CD4-positive, alpha-beta memory T cell (primary cell): ENCODE measurements at places on chromosomes 11 and 22.

DNA sequence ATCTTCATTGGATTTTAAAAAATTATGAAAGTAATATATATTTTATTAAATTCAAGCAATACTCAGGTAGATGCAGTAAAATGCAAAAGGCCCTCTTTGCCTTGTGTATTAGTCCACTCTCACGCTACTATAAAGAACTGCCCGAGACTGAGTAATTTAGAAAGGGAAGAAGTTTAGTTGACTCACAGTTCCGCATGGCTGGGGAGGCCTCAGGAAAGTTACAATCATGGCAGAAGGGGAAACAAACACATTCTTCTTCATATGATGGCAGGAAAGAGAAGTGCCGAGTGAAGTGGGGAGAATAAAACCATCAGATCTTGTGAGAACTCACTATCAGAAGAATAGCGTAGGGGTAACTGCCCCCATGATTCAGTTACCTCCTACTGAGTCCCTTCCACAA is 130.8 kb downstream of the HIPK3 start:
- no peak for DNase-seq

DNA sequence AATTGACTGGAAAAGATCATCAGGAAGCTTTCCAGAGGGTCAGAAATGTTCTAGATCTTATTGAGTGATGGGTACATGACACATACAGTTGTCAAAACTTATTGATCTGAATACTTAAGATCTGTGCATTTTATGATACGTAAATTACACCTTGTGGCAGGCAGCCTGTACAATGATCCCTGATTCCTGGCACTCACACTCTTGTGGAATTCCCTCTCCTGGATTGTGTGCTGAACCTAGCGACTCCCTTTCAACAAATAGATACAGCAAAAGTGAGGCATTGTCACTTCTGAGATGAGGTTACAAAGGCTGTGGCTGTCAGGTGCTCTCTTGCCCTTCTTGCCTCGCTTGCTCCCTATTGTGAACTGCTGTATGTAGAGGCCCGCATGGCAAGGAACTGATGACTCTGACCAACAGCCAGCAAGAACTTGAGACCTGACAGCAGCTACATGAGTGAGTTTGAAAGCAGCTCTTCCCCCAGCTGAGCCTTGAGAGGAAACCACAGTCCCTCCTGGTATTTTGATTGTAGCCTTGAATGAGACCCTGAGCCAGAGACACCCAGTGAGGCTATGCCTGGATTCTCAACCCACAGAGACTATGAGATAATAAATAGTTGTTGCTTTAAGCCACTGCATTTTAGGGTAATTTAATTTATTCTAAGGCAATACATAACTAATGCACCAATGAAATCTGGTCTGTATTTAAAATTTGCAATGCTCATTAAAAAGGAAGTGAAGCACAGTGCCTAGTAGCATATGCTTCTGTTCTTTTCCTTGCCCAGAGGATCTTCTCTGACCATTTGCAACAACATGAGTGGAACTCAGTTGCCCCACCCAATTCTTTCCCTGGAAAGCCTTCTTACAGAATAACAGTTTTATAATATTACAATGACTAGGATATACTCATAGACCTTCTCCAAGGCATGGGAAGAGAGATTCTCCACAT is 60.5 kb upstream of the IZUMO1R start:
- no peak for DNase-seq

DNA sequence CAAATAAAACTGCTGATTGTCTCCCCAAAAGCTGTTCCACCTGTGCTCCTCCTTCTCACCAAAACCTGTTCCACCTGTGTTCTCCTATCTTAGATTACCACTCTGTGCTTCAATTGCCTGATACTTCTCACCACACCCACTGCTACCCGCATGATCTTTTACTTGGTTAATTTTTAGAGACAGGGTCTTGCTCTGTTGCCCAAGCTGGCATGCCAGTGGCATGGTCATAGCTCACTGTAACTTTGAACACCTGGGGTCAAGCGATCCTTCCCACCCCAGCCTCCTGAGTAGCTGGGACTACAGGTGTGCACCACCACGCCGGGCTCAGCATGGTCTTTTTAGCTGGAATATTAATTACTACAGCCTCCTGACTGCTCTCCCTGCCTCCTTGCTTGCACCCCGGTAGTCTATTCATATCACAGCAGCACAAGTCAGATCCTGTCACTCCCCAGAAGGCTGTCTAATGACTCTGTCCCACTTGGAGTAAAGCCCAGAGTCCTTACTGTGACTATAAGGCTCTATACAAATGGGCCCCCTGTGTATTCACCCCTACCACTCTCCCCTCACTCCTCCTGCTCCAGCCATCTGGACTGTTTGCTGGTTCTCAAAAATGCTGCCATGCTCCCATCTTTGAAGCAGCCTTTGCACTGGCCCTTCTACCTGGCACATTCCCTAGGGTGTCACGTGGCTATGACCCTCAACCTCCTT is 3.5 kb downstream of the C11orf91 start:
- DNase-seq, result no peak

DNA sequence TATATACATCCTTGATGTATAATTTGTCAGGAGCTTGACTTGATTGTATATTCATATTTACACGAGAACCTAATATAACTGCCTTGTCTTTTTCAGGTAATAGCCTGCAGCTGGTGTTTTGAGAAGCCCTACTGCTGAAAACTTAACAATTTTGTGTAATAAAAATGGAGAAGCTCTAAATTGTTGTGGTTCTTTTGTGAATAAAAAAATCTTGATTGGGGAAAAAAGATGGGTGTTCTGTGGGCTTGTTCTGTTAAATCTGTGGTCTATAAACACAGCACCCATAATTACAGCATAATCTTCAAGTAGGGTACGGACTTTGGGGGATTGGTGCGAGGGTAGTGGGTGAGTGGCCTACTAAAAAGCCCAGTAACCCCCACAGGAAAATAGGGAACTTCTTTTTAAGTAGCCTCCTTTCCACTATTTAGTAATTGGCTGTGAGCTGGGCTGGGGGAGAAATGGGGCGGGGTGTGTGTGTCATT is 7.5 kb downstream of the MALAT1 start:
- peak; percentile 53 for DNase-seq

DNA sequence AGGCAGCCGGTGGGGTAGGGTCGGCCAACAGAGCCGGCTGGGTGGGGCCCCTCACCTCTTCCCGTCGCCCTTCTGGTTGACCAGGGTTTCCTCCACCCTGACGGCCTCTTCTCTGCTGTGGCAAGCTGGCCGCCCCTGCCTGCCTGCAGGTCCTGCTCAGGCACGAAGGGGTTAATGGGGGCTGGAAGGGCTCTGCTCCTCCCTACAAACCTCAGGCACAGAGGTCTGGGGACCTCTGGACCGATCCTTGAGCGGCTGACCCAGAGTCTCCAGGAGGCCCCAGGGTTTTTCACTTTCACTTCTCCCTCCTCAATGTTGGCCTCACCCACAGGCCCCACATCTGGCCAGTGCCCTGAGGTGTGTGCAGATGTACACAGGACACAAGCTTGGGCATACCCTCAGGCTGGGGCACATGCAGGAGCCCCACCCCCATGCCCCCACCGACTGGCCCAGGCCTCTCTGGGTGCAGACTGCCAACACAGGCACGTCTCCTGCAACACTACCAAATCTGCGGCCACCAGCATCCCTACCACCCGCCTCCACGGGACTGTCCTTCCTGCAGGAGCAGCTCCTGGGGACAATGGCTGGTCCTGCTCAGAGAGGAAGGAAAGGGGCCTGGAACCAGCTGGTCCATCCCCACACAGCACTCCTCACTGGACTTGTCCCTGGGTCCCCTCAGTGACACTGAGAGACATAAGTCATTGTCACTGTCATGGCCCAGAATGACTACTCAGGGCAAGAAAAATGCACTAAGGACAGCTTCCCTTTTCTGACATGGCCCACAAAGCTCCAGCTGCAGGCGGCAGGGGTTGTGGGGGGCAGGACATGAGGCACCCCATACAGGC is 3.2 kb upstream of the TBX1 start:
- no peak for DNase-seq

DNA sequence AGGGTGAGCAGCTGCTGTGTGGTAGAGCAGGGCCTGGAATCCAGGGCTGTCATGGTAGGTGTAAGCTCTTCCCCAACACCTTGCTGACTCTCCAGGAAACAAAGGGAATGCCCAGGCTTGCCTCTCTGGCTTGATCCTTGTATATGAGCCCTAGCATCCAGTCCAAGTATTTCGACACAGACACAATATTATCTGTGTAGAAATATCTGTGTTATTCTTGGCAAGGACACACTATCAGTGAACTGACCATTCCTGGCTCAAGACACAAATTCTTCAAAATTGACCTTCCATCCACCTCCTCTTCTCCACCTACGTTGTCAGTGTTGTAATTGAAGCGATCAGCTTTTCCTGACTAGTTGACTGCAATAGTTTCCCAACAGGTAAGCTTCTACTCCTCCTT is 312.0 kb upstream of the NARS2 start:
- DNase-seq, result no peak

GRCh38 chr11:43418197-43418596 is 59.5 kb downstream of the TTC17 start:
- DNase-seq, result no peak

DNA sequence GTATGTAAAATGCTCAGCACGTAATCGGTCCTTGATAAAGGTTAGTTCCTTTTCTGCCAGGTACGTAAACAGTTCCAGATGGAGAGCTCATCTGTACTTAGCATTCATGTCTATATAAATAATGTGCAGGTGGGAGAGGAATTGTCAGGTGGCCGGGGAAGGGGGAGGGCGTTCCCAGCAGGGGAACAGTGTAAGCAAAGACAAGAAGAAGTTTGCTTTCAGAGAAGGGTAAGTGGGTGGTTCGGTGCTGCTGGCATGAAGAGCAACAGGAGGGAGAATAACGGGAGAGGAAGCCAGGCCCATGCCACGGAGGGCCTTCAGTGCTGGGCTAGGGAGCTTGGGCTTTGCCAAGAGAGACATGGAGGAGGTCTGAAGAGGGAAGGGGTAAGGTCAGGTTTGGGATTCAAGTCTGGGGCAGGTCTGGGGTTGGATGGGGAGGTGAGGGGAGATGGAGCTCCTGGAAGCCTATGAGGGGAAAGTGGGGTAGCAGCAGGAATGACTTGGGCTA is 11.4 kb upstream of the WNT11 start:
- DNase-seq, result no peak

DNA sequence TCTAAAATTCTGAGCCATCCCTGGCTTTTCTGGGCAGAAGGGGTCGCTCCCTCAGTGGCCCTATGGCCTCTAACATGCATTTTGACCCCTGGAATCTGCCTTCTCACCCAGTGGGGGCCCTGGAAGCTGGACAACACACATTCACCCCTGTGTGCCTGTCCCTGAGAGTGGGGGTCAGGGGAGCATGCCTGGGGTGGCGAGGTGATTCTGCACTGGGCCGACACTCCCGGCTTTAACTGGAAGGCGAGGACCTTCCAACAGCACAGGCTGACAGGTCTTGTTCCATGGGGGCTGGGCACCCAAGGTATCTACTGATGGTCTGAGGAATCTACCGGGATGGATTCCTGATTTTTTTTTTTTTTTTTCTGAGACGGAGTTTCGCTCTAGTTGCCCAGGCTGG is 10.7 kb downstream of the PPM1F start:
- no peak for DNase-seq

DNA sequence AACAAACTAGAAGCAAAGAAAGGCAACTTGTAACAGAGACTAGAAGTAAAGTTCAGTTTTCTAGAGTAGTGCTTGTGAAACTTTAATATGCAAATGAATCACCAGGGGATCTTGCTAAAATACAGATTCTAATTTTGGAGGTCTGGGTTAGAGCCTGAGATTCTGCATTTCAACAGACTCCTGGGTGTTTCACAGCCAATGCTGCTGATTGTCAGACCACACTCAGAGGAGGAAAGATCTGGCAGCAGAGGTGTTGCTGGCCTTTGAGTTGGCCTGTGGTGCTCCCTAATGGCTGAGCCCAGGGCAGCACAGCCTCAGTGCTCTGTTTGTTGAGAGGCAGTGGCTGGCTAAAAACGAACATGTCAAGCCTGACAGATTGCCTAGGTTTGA is 5.4 kb downstream of the CRY2 start:
- DNase-seq, result no peak

- DNase-seq, result no peak
Observed at GRCh38 chr11:23453522-23453921, 593.2 kb upstream of the CCDC179 start.

DNA sequence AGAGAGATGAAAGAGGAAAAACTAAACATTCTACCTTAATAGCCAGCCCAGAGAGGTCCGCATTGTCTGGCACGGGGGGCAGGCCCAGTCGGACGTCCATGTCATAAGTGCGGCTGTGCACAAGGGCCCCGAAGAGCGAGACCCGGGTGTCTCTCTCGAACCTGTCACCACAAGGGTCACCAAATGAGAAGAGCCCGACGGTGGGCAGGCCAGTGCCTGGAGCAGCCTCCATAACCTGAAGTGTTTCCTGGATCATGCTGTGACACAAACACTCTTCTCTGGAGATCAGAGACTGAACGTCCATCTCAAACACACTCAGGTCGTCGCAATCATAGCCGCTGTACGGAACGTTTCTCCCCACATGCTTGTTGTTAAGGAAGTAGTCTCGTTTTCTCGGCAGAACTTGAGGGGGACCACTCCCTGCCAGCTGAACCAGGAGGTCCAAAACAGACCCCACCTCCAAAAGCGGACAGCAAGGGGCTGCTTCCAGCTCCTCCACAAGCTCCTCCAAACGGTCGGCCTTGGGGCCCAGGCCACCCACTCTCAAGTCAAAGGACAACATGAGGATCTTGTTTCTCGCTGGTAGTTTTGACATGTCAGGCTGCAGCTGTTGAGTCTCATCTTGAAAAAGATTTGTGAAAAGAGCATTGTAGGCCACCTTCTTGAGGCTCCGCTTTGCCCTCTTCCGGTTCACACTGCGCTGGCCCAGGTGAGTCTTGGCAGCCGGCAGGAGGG is 971 bp downstream of the TUBGCP6 start:
- no peak for DNase-seq

GRCh38 chr22:44571566-44572413 is 73.8 kb upstream of the RTL6 start:
- DNase-seq, result no peak

DNA sequence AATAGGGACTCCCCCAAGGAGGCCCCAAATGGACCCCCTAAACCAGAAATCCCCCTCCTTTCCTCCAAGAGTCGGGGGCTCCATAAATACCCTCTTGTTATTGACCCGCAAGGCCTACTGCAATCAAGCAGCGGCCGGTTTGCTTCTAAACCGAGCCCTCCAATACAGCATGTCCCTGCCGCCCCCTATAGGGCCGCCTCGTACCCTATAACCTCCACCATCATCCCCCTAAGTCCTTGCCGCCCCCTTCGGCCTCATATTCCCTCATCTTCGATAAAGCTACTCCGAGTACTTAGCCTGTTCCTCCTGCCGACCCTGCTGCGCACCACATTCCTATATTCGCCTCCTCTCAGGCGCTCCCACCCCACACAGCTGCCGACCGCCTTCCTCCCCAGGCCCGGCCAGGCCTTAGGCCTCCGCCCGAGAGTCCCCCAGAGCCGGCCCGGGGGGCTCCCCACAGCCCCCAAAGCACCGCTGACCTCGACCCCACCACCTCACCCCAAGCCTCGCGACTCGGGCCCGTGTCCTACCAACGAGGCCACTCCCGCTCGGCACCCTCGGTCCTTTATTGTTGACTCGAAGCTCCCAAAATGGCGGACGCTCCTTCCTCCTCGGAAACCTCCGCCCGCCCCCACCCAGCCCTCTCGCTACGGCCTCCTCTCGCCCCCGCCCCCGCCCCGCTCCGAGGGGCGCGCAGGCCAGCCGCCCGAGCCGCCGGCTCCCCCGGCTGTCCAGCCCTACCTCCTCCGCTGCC is 430 bp downstream of the DDX6 start:
- DNase-seq, result peak; percentile 62
